ENCODE measurements at places on chromosomes 11 and 22.

DNA sequence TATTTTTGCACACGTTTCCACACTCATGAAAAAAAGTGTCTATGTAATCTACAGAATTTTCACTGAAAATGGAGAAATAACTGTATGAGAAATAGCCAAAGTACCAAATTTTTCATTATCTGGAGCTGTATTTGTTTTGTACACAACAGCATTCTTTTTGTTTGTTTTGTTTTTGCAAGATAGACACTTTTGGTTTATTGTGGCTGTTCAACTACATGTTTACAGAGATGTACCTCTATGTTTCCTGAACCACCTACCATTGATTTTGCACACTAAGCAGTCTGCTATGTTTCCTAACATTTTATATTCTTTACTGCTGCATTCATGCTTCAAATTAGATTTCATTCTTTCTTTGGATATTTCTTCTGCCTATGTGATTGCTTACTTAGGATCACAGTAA, 116.3 kb downstream of the ELP4 start:
- ATAC-seq = no peak

DNA sequence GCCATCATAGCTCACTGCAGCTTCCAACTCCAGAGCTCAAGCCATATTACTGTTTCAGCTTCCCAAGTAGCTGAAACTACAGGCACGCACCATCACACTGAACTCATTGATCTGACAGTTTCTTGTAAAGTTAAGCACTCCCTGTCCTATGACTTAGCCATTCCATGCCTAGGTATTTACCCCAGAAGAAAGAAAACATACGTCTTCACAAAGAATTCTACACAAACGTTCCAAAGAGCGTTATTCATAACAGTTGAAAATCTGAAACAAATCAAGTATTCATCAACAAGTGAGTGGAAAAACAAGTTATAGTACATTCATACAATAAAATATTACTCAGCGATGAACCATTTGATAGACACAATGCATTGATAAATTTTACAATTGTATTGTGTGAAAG, 7.8 kb upstream of the NLRP10 start:
- ATAC-seq = no peak

GRCh38 chr22:36206255-36206654, 4.6 kb upstream of the APOL4 start:
- no peak for ATAC-seq

- ATAC-seq = peak; percentile 85
Observed at GRCh38 chr11:14357881-14358728, 878 bp downstream of the RRAS2 start.

DNA sequence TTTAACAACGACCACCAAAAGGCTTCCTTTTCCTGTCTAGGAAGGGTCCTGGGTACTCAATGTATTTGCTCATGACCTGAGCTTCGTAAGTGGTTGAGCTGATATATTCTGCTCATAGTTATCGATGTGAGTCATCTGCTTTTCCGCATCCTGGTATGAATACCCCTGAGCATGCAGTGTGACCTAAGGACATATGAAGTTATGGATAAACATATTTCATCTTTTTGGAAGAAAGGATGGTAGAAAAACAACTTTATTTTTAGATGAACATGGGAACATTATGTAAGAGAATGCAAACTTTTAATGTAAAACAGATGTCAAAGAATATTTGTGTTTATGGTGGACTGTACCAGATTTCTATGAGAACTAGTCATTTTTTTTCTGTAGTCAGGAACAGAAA, 28.4 kb downstream of the TRPC6 start:
- no peak for ATAC-seq

DNA sequence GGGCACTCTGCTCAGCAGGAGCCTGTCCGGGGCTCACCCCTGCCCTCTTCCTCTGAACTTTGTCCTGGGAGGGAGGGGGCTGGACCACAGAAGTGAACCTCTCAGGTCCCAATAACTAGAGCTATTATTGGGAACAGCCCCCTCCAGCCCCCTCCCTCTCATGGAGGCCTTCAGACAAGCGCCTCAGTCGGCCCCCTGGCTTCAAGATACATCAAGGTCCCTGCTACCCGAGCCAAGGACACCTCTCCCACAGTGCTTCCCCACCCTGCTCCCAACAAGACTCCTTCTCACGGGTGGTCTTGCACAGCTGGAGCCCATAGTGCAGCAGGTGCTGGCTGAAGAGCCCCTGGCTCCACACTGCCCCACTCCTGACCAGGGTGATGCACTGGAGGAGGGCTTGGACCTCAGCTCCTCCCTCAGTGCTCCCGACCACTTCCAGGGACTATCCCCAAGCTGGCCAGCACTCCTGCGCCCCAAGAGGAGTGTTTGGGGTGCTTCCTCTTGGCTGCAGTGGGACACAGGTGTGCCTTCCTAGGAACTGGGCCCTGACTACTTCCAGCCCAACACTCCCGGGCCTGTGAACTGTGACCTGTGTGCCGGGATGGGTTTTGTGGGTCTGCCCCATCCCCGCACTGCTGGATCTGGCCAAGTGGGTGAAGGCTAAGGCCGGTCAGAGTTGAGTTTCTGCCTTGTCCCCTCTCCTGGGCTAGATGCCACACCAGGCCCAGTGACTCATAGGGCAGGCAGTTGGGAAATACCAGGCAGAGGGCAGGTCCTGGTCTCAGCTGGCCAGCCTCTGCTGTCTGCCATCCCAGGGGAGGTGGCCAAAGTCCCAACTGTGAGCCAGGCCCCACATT, 2.2 kb downstream of the PNPLA2 start:
- peak; percentile 39 for ATAC-seq

DNA sequence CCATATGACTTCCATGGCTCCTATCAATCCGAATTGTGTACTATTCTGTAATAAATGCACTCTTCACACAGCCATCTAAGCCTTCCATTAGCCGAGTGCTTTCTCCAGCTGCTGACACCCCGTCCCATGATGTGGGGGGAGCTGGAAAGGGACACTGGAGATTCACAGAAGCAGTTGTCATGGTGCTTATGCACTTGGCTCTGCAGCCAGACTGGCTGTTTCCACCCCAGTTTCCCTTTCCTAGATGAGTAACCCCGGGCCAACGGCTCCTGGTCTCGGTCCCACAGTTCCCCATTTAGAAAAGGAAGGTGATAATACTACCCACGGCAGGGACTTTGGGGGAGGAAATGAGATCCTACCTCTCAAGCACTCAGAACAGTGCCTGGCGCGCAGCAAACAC, 244.9 kb upstream of the SYN3 start:
- no peak for ATAC-seq

GRCh38 chr11:47052576-47052975, 116.0 kb downstream of the CSTPP1 start:
- ATAC-seq = no peak

- no peak for ATAC-seq
Observed at GRCh38 chr22:26323013-26323412, 106.0 kb upstream of the ASPHD2 start.

GRCh38 chr11:35593143-35593542, 25.1 kb upstream of the FJX1 start:
- no peak for ATAC-seq

DNA sequence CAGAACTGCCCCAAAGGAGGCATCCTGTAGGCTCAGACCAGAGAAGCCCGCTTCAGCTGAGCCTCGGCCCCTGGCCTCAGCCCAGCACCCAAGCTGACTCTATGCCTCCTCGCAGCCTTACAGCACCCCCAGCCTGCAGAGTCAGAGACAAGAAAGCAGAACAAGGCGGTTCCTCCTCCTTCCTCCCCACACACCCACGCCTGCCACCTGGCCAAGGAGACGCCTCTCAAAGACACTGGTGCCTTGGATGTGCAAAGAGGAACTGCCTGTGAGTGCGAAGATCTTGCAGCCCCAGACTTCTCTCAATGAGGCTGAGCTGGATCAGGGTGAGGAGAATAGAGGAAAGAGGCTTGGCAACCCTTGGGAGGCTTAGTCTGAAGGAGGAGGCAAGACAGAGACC, 60.2 kb downstream of the PDE2A start:
- peak; percentile 42 for ATAC-seq

GRCh38 chr11:119125821-119126220, 4.4 kb downstream of the HINFP start:
- no peak for ATAC-seq

- no peak for ATAC-seq
Observed at GRCh38 chr11:36750349-36750748, 152.3 kb upstream of the RAG2 start.

GRCh38 chr11:94746721-94747120, 21.4 kb upstream of the AMOTL1 start:
- no peak for ATAC-seq

- peak; percentile 2 for ATAC-seq
Observed at GRCh38 chr11:27699242-27699925, 871 bp downstream of the BDNF start.

GRCh38 chr11:105612771-105613170, 2.9 kb downstream of the GRIA4 start:
- no peak for ATAC-seq

DNA sequence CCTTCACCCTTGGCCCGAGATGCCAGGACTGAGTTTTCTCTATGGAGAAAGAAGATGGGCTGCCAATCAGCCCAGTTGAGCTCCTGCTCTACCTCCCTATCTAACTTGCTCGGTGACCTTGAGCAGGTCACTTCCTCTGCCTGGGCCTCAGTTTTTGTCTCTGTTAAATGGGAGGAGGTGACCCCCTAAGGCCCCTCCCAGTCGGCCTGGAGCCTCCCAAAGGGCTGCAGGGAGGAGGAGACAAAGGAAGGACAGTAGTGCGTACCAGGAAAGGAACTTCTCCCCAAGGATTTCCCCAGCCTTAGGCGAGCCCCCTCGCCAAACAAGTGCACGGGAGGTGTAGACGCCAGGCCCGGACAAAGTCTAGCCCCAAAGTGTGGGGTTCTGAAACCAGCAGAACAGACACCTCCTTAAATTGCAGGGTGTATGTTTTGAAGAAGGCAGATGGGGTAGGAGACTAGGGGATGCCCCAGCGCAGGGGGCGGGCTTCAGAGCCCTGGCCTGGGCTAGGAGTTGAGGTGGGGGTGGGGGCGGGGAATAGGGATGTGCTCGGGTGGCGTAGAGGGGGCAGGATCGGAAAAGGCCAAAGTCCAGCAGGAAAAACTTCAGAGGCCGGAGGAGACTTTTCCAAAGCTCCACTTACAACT, 1.0 kb downstream of the CBX7 start:
- ATAC-seq = no peak

- ATAC-seq = no peak
Observed at GRCh38 chr11:62752994-62753735, 795 bp downstream of the ZBTB3 start.

GRCh38 chr11:34855754-34856095, 60.5 kb downstream of the APIP start:
- ATAC-seq = no peak

DNA sequence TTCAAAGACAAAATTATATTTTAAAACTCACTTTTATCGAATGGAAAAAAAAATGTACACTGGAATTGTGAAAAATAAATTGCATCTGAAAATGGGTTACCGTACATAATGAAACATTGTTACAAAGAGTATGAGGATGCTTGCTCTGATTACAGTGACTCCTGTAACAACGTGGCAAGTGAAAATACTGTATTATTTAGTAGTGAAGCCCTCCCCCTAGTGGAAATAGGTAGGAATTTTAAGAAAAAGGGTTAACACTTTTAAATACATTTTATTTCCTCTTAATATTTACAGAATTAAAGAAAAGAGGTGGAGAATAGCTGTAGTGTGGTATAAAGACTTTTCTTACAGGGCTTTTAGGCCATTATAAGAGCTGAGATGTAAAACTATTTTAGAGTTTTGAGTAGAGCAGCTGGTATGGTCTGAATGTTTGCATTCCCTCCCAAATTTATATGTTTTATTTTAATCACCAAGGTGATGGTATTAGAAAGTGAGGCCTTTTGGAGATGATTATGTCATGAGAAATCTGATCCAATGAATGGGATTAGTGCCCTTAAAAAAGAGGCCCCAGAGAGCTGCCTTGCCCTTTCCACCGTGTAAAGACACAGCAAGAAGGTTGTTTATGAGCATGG, 25.2 kb downstream of the FAM76B start:
- peak; percentile 62 for ATAC-seq

GRCh38 chr11:17445240-17445795, 31.3 kb downstream of the ABCC8 start:
- no peak for ATAC-seq

DNA sequence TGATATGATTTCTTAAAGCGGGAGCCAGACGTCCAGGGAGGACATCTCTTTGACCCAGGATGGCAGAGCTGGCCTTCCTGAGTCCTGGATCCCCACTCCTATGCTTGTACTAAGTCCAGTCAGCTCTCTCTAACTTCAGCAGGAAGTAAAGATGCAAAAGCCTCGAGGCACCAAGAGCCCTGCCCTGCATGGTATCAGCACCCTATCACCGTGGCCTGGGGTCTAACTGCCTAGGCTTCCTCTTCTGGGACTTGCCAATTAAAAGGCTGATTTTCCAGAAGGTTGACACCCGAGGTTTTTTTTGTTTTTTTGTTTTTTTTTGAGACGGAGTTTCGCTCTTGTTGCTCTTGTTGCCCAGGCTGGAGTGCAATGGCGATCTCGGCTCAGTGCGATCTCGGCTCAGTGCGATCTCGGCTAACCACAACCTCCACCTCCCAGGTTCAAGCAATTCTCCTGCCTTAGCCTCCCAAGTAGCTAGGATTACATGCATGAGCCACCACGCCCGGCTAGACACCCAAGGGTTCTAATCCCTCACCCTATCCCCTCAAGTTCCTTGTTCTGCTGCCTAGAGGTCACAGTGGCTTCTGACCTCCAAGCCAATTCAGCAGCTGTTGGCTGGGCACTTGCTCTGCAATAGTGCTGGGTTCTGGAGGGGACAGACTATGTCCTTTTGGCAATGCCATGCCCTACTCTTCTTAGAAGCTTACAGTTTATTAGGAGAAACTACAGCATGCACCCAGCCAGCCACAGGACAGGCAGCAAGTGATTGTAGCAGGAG, 50.6 kb upstream of the FTH1 start:
- ATAC-seq = no peak

DNA sequence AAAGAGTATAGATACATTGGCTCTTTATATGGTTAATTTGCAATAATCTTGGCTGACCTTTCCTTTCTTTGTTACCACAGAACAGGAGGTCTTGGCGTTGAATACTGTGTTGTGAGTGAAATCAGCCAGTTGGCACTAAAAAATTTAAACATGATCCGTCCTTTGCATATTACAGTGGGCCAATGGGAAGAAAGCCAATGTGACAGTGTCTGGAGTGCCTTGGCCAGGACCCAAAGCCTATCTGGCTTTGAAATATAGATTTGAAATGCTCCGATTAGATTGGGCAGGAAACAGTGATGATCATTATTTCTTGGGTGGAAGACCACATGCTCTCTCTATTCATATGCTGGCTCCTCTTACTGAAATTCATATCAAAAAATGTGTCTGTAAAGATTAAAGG, 339.6 kb upstream of the ANO3 start:
- ATAC-seq = no peak

DNA sequence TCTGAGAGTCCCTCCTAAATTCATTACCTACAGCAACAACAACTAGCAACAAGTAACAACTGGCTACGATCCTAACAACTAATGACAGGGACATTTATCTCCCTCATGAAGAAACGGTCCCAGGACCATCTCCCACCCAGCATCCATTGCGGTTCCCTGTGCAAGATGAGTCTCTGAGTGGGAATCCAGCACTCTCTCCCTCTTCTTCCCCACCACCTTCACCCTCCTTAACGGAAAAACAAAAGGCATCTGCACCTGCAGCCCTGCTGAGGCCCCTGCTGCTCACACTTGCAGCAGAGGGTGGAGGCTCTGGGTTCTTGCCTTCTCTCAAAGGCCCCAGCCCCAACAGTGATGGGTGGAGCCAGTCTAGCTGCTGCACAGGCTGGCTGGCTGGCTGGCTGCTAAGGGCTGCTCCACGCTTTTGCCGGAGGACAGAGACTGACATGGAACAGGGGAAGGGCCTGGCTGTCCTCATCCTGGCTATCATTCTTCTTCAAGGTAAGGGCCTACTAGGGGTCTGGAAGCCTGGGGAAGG, at the start of gene CD3G:
Gene CD3G, plus strand, starts transcription at position 364 of the 535 bp plus-strand sequence. Its CDS starts 80 bp downstream, at position 444.
- ATAC-seq = no peak

- no peak for ATAC-seq
Observed at GRCh38 chr11:655036-655726, 18.1 kb downstream of the DRD4 start.

Data from gastroesophageal sphincter (tissue), 4 donors.